ENCODE measurements at places on chromosomes 2 and 18. TPM values are rescaled to one million over a fixed set of nuclear protein-coding genes. Genes with fewer than 3 reads are reported as not detected.

DNA sequence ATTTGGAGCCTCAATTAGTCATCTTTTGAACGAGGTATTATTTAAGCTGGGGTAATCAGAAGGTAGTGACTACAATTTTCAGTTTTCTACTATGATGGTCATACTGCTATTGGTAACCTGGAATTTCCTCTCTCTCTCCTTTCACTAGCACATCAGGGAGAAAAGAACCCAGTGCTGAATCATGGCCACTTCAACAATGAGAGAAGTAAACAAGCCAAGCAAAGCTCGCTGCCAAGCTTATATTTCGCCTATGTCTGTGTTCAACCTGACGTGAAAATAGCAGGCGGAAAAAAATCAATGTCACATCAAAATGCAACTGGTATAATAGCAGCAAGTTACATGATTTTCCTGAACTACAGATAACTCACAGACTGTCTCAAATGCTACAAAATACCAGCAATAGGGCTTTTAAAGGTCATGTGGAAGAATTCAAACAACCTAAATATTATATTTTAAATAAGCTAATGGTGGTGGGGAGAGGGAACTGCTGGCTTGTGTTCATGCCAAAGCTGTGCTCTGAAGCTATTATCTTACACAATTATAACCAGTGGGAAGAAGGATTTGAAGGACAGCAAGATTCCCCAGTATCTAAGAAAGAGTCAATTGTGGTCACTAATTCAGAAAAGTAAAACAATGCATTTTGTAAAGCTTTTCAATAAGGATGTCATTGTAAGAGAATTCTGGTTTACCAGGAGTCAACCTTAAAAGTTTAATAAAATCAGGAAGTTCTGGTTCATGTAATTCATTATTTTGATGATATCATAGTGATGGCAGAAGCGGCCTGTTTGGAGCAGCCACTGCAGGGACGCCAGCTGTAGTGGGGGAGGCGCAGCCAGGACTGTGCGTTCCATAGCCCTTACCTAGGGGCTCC lies 38.0 kb downstream of the RNF152 start:
- DNase-seq, result no peak

DNA sequence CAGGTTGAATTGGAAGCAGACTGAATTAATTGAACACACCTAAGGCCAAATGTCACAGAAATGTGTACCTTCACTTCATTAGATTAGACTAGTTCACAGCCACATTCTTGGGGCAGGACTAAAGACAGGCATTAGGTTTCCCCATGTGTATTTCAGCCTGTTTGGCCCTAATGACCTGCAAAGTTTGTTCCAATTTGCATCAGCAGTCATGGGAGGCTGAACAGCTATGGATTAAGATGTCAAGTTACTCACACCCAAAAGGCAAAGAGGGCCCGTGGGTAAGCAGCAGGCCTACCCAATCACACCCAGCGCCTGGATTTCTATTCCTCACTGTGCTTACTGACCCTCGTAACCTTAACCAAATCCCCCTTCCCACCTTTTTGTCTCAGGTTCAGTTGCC lies 99.6 kb upstream of the RIOK3 start:
- DNase-seq, result no peak

- DNase-seq, result no peak
Observed at GRCh38 chr2:127216593-127216992, 3.5 kb downstream of the CYP27C1 start.

GRCh38 chr18:75105551-75106254 lies 103.2 kb downstream of the PTGR3 start:
- DNase-seq, result no peak

- no peak for DNase-seq
Observed at GRCh38 chr2:72338076-72338475, 190.4 kb upstream of the CYP26B1 start.

GRCh38 chr2:120132190-120132589 lies 91.0 kb downstream of the TMEM185B start:
- no peak for DNase-seq

- DNase-seq, result peak; percentile 8
Observed at GRCh38 chr18:79924814-79925731, 26.4 kb downstream of the SLC66A2 start.

GRCh38 chr18:32067375-32068167 lies 24.1 kb upstream of the RNF138 start:
- no peak for DNase-seq

- DNase-seq, result no peak
Observed at GRCh38 chr2:119062652-119063051, 95.9 kb downstream of the C1QL2 start.

- DNase-seq, result no peak
Observed at GRCh38 chr18:46477425-46478011, 179.5 kb downstream of the LOXHD1 start.

GRCh38 chr2:190781604-190782198 lies 98.9 kb upstream of the GLS start:
- peak; percentile 41 for DNase-seq

- peak; percentile 79 for DNase-seq
Observed at GRCh38 chr2:160269803-160270570, 69.9 kb upstream of the ITGB6 start.

EMX1 gene
- total RNA-seq, result 3.8 TPM

SEH1L gene
- 81.2 TPM for total RNA-seq

MAB21L4 gene
- total RNA-seq, result not detected

C2orf74 gene
- 13.6 TPM for total RNA-seq

IGFBP2 gene
- total RNA-seq, result 873 TPM

GYPC gene
- total RNA-seq, result 28.1 TPM

CPS1 gene
- total RNA-seq, result 9.0 TPM
